ENCODE measurements at places on chromosomes 6 and 20.
A peak's percentile ranks its signal among the peaks of the same experiment; 100 is the strongest.

DNA sequence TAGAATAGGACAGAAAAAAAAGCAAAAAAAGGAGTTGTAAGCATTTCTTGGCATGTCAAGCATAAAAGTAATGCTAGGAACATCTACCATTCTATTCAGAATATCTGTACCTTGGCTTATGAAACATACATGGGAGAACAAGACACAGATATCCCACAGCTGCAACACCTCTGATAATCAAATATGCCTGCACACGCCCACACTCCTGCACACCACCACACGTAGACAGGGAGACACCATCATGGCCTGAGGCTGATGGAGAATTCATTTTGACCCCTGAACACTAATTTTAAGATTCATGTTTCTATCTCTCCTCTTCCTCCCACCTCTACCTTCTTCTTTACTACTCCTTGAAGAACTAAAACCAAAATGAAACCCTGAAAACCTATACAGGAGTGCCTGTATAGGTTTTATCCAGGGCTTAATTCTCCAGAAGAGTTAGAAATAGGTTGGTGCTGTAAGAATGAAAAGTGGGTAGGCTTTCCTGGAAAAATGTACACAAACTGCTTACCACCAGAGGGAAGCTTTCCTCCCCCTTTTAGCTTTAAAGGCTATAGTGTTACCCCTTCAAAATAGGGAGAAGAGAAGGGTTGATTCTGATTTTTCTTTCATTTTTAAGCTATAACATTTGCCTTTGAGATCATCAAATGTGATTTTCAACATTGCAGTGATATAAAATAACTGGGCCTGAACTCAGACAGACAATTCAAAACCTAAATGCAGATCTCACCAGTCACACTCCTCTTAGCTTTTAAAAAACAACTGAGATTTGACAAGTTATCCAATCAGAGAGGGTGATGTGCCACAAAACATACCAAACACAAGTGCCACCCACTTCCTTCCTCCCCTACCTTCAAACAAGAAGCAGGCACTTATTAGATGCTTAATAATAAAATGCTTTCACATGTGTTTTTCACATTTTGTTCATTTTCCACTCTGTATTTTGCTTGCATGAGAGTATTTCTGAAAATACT is 57.9 kb downstream of the ELOVL5 start:
- no peak for DNase-seq

DNA sequence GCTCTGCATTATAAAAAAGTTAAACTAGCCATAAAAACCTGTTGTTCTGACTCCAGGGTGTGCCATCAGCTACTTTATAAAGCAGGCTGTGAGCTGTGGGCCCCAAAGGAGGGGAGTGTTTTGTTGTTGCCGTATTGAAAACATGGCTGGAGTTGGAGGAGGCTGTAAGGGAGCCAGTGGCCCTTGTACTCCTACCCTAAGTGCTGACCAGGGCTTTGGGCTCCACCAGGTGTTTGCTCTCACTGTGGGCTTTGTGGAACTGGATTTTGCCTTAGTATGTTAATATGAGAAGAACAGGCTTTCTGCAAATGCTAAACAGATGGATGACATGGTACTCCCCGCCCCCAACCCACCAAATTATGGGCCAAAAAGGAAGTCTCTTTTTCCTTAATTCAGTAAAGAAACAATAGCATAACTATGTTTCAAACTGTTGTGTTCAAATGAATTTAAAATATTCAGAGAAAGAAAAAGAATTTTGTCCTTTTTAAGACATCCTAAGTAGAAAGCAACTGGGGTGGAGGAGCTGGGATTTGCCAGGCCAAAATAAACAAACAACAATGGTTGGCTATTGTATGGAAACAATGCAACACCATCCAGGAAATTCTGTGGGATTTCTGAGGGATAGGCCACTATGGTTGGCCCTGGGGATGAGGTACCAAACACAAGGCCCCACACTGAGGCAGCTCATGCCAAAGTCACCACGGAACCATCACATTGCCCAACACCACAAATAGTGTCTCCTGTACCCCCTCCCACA is 63.3 kb downstream of the PLCG1 start:
- DNase-seq = no peak

GRCh38 chr6:43460032-43460431 is 4.7 kb upstream of the DLK2 start:
- DNase-seq = no peak

GRCh38 chr20:36154700-36155628 is at the start of gene EPB41L1:
EPB41L1 (plus strand) TSS chr20:36154740; CDS start chr20:36173778, 19,038 bp downstream.
- DNase-seq = peak; percentile 78

- DNase-seq = no peak
Measured at GRCh38 chr6:132969196-132969595, 154.8 kb downstream of the RPS12 start.

GRCh38 chr20:41017448-41018042 is 11.1 kb upstream of the TOP1 start:
- no peak for DNase-seq

DNA sequence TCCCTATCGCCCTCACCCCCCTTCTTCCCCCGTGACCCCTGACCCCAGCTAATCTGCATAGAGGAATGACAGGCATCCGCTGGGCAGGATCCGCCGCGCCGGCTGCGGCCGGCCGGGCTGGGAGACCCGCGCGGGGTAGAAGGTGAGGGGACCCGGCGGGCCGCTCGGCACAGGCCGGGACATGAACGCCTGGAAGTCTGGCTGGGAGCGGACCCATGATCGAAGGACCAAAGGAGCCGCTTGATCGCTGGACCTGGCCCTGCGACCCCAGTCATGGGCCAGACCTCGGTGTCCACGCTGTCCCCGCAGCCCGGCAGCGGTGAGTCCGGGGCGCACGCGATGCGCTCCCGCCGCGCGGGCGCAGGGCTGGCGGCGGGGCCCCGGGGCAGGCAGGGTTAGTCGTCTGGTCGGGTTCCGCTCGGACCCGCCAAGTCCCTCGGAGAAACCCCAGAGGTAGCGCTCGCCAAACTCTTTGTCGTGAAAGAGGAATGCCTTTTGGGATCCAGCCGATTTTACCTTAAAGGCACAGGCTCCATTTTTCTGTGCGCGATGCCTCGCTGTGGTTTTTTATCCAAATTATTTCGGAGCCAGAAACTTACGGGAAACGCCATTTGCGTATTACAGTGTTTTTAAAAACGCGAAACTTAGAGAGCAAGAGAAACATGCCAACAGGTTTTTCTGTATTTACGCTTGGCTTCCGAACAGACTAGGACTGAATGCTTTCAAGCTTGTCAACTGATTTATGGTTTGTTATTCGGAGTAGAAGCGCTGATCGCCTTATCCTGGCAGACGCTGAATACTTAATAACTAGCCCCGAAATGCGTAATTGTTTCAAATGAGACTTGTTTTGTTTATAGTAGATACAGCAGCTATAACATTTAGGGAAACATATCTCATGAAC is at the start of gene PHACTR2:
PHACTR2 (plus strand) TSS at position 75 of the 901 bp plus-strand sequence; CDS start at position 274, 199 bp downstream.
- peak; percentile 93 for DNase-seq

- no peak for DNase-seq
Measured at GRCh38 chr20:22984606-22985005, 50.5 kb upstream of the SSTR4 start.

DNA sequence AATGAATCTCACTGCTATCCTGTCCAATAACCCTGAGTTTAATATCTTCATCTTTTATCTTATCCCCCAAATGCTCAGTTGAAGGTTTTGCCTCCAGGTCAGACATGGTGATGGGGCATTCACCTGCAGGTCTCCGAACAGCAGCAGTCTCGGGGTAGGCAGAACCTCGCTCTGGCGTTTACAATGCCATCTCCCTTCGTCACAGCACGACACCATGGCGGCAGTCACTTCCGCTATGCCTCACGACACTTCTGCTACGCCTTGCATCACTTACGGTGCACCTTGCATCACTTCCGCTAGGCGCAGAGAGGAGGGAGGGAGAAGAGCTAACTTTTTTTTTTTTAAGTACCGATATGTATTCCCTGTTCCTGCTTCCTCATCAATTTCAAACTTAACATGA is 194.9 kb downstream of the BCAS1 start:
- no peak for DNase-seq

DNA sequence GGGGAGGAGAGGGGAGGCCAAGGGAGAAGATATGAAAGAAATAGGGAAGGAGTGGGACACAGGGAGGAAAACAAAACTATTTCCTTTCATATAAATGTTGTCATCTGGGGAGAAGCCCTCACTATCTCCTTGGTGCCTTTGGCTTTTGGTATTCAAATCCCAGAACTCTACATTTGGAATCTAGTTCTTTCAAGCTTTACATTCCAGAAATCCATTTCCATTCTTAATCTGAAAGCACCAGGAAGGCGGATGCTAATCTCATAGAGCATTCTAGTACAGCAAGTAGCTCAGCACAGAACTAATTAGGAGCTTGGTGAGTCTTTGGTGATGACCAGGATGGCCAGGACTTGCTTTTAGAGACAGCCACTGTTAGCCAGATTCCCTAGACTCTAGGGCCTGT is 177.9 kb downstream of the KIF16B start:
- DNase-seq = no peak

DNA sequence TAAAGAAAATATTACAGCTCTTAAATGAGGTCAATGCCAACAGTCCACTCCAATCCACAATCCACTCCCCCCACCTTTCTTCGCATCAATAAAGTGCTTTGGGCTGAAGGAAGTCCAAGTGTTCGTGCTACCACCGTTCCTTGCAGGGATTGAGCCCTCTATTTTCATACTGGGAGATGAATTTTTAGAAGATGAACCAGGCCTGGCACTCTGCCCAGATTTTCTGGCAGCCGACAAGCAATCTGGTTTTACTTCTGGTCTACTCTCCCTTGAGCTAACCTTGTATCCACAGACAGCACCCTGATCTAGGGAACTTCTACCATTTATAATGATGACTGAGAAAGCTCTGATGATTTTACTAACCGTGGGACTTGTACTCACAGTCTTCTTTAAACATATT is 72.3 kb downstream of the BTBD9 start:
- DNase-seq = peak; percentile 51

DNA sequence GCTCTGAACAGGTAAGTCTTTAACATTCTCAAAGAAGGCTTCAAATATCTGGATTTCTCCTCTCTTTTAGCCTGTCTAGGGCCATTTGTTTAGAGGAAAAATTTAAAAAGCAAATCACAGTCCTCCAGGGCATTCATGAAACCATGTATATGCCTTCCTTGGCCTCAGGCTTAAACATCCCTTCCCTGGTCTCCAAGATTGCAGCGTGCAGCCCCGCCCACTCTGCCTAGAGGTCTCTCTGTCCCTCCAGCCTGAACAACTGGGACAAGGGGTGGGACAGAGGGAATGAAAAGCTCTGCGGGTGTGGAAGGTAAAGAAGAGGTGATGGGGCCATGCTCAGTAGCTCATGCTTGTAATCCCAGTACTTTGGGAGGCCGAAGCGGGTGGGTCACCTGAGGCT is 9.8 kb upstream of the CBFA2T2 start:
- no peak for DNase-seq

- DNase-seq = no peak
Measured at GRCh38 chr6:148864941-148865340, 118.1 kb downstream of the UST start.

DNA sequence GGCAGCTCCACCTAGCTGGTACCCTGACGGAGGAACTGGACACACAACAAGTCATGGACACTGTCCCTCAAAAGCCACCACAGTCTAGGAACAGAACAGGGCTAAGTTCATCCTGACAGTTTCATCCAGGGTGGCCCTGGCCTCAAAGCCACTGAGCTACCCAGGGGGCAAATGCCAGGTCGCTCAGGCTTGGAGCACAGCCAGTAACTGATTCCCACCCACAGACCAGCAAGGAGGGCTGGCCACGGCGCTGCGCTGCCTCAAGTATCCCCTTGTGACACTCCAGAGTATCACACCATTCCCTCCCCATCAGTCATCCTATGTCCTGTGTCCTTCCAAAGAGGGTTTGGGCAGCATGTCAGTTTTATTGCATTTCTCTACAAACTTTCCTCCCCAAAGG is 72.2 kb downstream of the GINS1 start:
- DNase-seq = no peak

GRCh38 chr20:62487561-62488354 is 12.0 kb upstream of the GATA5 start:
- DNase-seq = peak; percentile 50

DNA sequence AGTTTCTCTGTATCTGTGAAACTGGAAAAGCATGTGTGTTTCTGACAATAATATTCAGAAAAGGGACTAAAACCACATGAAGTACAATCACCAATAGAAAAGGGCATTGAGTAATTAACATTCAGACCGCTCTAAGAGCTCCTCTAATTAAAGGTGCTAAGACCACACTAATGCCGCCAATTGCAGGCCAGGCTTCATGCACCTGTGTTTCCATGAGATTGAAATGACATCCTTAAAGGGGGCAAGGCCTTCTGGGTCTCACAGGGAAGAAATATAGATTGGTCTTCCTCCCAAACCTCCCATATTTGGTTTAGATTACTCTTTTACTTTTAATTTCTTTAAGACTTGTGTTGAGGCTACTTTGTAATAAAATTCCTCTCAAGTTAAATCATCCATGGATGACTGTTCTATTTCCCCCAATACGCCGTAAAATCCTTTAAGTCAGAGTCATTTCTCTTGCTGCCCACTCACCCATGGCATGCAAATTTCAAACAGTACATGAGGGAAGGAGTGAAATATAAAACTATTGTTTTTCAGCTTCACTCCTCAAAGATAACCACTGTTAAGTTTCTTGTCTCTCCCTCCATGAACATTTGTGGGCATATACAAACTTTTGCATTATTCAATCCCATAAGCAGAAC is 110.6 kb downstream of the UBE3D start:
- no peak for DNase-seq

GRCh38 chr6:108640104-108640503 is 79.4 kb downstream of the FOXO3 start:
- no peak for DNase-seq

- DNase-seq = no peak
Measured at GRCh38 chr6:129717277-129717676, 7.3 kb upstream of the ARHGAP18 start.

- DNase-seq = no peak
Measured at GRCh38 chr6:140032189-140032588, 657.7 kb upstream of the CITED2 start.

DNA sequence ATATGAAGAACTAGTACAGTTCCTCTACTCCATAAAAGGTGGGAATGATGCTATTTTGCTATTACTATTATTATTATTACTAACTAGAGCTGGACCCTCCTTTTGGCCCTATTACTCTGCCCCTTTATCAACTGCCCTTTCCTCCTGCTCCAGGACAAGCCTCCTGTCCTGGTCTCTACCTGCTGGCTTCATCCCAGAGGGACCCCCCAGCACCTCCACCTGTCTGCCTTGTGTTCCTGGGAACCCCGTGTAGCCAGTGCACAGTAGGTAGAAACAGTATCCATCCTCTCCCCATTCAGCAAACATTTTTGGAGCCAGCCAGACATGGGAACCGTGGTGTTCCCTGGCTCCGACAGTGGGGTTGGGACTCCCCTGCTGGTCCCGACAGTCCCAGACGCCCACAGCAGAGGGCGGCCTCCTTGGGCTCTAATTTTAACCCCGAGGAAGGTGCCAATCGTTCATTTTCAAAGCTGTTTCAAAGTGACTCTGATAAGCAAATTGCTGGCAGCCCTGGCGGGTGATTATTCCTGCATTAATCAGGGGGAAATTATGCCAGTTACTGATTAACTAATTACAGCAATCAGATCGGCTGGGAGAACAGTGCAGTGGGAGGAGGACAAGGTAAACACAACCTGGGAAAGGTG is 44.2 kb upstream of the MDGA1 start:
- no peak for DNase-seq
